Stimulated activated CD4-positive, alpha-beta T cell treated with anti-CD3 and anti-CD28 coated beads, Interleukin-12 subunit alpha, Interleukin-12 subunit beta, amount 100 ng/mL, for 48 hours (primary cell): ENCODE measurements at places on chromosomes 16 and 17.

DNA sequence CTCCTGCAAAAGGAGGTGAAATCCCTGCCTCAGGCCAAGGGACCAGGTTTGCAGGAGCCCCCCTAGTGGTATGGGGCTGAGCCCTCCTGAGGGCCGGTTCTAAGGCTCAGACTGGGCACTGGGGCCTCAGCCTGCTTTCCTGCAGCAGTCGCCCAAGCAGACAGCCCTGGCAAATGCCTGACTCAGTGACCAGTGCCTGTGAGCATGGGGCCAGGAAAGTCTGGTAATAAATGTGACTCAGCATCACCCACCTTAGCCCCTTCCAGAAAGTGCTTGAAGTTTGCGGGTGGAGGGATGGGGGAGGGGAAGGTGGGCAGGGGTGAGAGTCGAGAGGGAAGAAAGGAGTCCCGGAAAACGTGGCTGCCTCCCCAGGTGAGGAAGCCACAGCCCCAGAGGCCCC lies 2.1 kb downstream of the MC1R start:
- DNase-seq, result no peak

- no peak for DNase-seq
Measured at GRCh38 chr17:73552300-73553048, 91.8 kb downstream of the SDK2 start.

DNA sequence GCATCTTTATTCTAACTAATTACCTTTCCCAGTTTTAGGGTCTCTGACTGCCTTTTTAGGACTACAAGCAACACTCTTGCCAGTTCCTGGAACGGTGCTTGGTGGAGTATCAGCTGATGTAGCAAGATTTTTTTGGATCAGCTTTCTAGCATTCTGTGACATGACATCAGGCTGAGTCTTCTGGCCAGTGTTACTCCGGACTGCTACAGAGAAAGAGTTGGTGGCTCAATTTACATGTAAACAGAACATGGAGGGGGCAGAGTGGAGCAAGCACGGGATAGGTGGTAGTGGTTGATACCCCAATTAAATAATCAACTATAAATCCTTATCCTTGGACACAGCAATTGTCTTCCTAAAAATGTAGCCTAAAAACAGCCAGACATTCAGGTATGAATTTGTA lies 10.6 kb upstream of the ARL6IP1 start:
- DNase-seq, result no peak

GRCh38 chr17:76017481-76018339 lies 9.4 kb downstream of the EVPL start:
- DNase-seq, result no peak

- DNase-seq, result no peak
Measured at GRCh38 chr17:61245706-61246135, 153.9 kb upstream of the TBX2 start.

GRCh38 chr16:31094088-31094423 lies 541 bp downstream of the VKORC1 start:
- DNase-seq, result no peak

GRCh38 chr17:72422505-72423285 lies 301.9 kb downstream of the SOX9 start:
- no peak for DNase-seq
